ENCODE measurements at places on chromosomes 13 and 19. TPM values are rescaled to one million over a fixed set of nuclear protein-coding genes. Genes with fewer than 3 reads are reported as not detected.

Gene ZNF600
- total RNA-seq = 1.2 TPM

Gene CEACAM16
- not detected for total RNA-seq

Gene TEX29
- not detected for total RNA-seq

Gene TUBA3C
- not detected for total RNA-seq

Gene DKKL1
- 1.6 TPM for total RNA-seq

Gene SIGLEC12
- total RNA-seq = not detected
